Smooth muscle cell of the brain vasculature (primary cell): ENCODE measurements at places on chromosomes 7 and 10.

- DNase-seq: no peak
These were observed 56.5 kb downstream of the AFAP1L2 start for GRCh38 chr10:114347791-114348190.

- no peak for DNase-seq
These were observed 84.1 kb downstream of the MDFIC start for GRCh38 chr7:115005953-115006352.

GRCh38 chr7:106944035-106944665 is 79.1 kb downstream of the PIK3CG start:
- no peak for DNase-seq

DNA sequence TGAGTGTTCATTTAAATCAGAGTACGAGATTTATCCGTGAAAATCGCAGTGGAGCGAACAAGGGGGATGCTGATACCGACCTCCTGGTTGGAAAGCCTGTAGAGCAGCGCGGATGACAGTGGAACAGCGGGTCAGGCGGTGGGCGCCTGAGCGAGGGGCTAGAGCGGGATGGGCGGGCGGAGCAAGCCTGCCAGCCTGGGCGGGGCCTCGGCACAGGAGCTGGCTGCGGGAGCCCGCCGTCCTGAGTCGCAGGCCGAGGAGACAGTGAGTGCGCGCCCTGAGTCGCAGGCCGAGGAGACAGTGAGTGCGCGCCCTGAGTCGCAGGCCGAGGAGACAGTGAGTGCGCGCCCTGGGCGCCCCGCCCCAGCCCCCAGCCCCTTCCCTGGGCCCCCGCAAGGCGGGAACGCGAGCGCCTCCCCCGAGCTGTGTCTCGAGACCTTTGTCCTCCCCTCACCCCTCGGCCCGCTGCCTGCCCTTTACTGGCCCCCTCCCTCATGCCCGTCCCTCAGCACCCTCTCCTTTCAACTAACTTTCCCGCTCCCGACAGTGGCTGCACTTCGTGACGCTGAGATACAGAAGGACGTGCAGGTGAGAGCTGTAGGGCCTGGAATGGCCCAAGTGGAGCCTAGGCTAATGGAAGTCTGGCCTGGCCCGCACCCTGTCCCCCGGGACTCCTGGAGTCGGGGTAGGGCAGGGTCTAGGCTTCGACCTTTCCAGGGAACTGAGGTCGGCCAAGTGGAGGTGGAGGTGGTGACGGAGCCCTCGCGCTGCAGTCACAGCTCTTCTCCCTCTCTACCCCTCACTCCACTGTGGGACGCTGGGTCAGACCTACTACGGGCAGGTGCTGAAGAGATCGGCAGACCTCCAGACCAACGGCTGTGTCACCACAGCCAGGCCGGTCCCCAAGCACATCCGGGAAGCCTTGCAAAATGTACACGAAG is at the start of gene AS3MT:
TSS of gene AS3MT (plus strand) at position 213 of the 941 bp plus-strand sequence. CDS start at position 336, 123 bp downstream.
- DNase-seq: no peak

- no peak for DNase-seq
These were observed 44.0 kb downstream of the DNMBP start for GRCh38 chr10:99965700-99966099.
